Activated CD8-positive, alpha-beta T cell treated with anti-CD3 and anti-CD28 coated beads, Interleukin-2, amount 10 ng/mL, durations not matched to agents 7 days and 5 days (primary cell): ENCODE measurements at places on chromosomes 4 and X.

DNA sequence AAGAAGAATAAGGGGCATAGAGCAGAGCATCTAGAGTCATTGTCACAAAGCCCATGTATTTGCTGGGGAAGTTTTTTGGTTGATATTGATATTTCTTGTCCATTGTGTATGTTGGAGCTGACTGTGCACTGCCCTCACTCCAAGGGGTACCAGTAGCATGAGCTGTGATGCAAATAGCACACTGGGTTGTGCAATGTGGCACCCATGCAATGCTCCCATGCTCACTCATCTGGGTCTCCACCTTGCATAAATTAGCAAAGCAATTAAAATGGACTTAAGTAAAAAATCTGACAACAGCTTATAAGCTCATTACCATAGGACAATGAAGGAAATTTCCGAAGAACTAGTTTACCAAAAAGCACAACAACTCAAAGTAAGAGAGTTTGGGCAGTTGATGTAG, 87.9 kb downstream of the NHS start:
- no peak for DNase-seq

DNA sequence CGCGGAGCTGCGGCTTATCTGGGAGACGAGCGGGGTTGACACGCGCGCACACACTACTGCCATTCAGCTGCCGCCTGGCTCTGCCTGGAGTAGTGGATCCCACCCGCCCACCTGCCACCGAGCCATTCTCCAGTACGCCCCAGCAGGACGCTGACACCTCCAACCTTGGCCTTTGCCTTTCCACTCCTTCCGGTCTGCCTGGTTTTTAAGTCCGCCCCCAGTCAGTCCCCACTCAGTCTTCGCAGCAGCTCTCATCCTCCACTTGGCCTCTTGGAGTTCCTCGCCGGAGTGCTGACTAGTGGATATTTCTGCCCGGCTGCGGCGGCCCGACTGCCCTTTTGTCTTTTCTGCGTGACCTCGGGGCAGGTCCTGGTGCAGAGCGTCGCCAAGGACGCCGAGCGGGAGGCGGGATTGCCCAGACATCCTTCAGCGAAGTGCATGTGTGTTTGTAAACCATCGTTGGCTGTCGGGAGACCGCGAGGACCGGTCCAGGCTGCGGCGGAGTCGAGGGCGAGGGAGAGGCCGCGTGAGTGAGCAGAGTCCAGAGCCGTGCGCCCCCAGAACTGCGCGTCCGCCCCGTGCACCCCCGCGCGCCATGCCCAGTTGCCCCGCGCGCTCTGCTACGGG, 1.1 kb downstream of the SLIT2 start:
- DNase-seq = no peak

DNA sequence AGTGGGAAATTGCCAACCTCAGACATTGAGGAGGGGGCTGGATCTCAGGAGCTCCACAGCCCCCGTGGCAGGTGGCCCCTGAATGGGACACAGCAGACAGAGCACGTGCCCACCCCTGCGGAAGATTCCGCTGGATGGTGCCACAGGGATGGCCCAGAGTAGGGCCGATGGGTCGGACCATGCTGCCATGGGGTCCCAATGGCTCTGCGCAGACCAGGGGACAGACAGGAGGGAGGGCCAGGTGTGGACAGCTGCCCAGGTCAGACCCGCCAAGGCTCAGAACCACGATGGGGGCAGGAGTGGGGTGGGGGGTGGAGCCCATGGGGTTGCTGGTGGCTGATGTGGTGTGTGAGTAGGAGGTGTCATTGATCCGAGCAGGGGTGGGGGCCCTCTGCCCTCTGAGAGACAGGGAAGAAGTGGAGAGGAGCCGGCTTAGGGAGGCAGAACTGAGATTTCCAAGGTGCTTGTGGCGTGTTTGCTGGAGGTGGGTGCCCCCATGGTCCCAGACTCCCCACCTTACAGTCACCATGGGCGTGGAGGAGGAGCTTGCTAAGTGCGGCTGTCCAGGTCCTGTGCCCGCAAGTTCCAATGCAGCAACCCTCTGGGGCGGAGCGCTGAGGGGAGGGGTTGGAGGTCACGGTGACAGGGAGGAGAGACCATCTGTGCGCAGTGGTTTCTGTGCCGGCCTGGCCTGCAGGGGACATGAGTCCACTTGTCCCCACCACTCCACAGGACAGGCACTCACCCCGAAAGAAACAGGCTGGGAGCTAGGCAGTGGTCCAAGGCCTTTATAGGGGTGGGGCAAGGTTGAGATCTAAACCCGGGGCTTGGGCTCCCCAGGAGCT, 12.9 kb downstream of the SH3TC1 start:
- DNase-seq = no peak

DNA sequence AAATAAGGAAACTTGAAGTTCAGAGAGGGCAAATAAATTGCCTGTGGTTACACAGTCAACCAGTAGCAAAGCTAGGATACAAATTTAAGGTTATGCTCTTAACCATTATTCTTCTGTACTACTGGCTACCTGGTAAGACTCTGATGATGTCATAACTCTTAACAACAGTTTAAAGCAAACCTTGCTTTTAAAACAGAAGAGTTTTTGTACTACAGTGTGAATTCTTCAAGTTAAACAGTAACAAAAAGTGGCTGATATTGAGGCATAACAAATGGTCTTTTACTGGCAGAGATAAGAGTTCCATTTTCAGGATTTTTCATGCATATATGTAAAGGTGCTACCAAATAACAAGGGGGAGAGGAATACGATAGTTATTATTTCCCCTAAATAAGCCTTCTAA, 23.4 kb downstream of the TAB3 start:
- DNase-seq = no peak

- no peak for DNase-seq
These were observed 7.3 kb downstream of the TSR2 start for GRCh38 chrX:54447461-54447860.

- no peak for DNase-seq
These were observed 478.4 kb upstream of the ADGRL3 start for GRCh38 chr4:60721685-60722084.

GRCh38 chr4:1196421-1197183, 24.2 kb upstream of the SPON2 start:
- no peak for DNase-seq

GRCh38 chr4:89619206-89619962, 217.6 kb downstream of the SNCA start:
- peak; percentile 55 for DNase-seq

DNA sequence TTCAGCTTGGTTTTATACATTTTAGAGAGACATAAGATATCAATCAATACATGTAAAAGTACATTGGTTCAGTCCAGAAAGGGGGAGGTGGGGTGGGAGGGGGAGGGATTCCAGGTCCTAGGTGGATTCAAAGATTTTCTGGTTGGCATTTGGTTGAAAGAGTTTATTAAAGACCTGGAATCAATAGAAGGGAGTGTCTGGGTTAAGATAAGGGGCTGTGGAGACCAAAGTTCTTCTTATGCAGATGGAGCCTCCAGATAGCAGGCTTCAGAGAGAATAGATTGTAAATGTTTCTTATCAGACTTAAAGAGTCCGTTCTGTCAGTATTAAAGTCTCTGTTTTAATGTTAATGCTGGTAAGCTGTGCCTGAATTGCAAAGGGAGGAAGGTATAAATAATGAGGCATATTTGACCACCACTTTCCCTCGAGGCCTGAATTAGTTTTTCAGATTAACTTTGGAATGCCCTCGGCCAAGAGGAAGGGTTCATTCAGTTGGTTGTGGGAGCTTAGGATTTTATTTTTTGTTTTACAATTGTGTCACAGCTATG, 169.9 kb downstream of the AASDH start:
- DNase-seq = no peak
